T-helper 17 cell (primary cell): ENCODE measurements at places on chromosomes 7 and 10.

- H3K27me3 ChIP-seq = peaks cover 14% of the 10 kb centered on the region
- no peak overlapping the region for H3K4me3 ChIP-seq
- DNase-seq = no peak
- H3K27ac ChIP-seq = no peak overlapping the region
Measured at GRCh38 chr10:69994262-69994661, 58.4 kb upstream of the MACROH2A2 start.

DNA sequence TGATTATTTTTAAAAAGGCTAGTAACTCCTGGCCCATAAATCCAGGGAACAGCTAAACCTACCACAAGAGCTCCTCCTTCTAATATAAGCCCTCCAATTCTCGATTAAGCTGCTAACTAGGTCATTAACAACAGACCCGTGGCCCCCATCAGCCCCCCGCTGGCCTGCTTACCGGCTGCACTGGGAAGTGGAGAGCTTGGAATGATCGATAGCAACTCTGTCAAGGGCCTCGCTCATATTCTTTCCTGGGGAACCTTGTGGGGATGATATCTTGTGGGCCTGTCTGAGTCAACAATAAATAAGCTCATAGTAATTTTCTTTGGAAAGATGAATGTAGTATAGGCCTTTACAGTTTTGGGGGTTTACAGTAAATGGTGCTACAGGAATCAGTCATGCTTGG is 353.5 kb downstream of the TCERG1L start:
- H3K4me1 ChIP-seq = no peaks in the 10 kb centered on the region
- H3K36me3 ChIP-seq = no peaks in the 10 kb centered on the region
- no peak overlapping the region for H3K4me3 ChIP-seq
- no peaks in the 10 kb centered on the region for H3K27me3 ChIP-seq
- DNase-seq = no peak

GRCh38 chr10:57925045-57925444 is 342.6 kb downstream of the IPMK start:
- no peak for DNase-seq
- no peaks in the 10 kb centered on the region for H3K4me1 ChIP-seq
- H3K27ac ChIP-seq = no peak overlapping the region
- H3K4me3 ChIP-seq = no peak overlapping the region
- H3K27me3 ChIP-seq = no peaks in the 10 kb centered on the region
- H3K36me3 ChIP-seq = no peaks in the 10 kb centered on the region

DNA sequence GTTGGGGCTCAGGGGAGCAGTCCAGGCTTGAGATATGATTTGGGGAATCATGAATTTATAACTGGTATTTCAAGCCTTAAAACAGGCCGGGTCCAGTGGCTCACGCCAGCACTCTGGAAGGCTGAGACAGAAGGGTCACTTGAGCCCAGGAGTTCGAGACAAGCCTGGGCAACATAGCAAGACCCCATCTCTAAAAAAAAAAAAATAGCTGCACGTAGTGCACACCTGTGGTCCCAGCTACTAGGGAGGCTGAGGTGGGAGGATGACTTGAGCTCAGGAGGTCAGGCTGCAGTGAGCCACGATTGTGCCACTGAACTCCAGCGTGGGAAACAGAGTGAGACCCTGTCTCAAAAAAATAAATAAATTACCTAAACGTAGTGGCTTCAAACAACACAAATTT is 81.7 kb upstream of the GTF2I start:
- H3K27me3 ChIP-seq = no peaks in the 10 kb centered on the region
- peaks cover 3% of the 10 kb centered on the region for H3K36me3 ChIP-seq
- no peak for DNase-seq
- peaks cover 18% of the 10 kb centered on the region for H3K4me1 ChIP-seq

DNA sequence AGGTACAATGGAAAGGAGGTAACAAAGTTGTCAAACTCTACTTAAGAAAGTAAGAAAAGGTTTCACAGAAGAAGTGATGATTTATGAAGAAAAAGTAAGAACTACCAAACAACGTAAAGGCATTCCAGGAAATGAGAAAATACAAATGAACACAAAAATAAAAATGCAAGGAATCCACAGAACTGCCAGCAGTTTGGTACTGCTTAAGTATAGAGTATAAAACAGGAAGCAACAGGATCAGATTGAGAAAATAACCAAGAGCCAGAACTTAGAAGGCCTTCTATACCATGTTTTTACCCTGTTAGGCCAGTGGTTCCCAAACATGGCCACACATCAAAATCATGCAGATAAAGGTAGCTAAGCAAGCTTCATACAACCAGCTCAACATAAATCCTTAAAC is 9.2 kb downstream of the NDUFA5 start:
- peak overlapping the region; percentile 78 for H3K27ac ChIP-seq
- H3K27me3 ChIP-seq = no peaks in the 10 kb centered on the region
- peaks cover 31% of the 10 kb centered on the region for H3K4me1 ChIP-seq
- H3K4me3 ChIP-seq = no peak overlapping the region
- H3K36me3 ChIP-seq = peaks cover 14% of the 10 kb centered on the region
- no peak for DNase-seq

- no peaks in the 10 kb centered on the region for H3K36me3 ChIP-seq
- peaks cover 54% of the 10 kb centered on the region for H3K27me3 ChIP-seq
- no peak overlapping the region for H3K27ac ChIP-seq
- no peak overlapping the region for H3K4me3 ChIP-seq
- H3K4me1 ChIP-seq = no peaks in the 10 kb centered on the region
Measured at GRCh38 chr7:43211693-43212092, 99.2 kb downstream of the HECW1 start.

DNA sequence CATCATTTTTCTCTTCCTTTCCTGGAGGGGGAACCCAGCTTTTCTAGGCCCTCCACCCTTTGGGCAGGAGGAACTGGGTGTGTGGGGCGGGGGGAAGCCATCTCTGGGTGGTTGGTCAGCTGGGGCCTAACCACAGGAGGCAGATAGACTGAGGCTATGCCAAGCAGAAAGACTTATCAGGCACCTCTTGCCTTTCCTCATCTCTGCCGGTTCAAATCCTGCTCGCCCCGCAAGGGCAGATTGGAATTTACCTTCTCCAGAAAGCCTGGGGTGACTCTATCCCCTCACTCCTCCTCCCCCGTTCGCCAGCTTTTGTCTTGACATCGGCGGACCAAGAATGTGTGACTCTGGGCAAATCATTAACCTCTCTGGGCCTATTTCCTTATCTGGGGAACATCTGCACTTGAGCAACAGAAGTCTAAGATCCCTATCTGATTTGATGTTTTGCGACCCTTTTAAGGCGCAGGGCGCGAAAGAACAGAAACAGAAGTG is 584 bp upstream of the GARS1 start:
- peak overlapping the region; percentile 100 for H3K4me3 ChIP-seq
- peaks cover 45% of the 10 kb centered on the region for H3K4me1 ChIP-seq
- peaks cover 6% of the 10 kb centered on the region for H3K36me3 ChIP-seq
- H3K27me3 ChIP-seq = no peaks in the 10 kb centered on the region
- peak overlapping the region; percentile 100 for H3K27ac ChIP-seq
